ENCODE measurements at places on chromosomes 7 and 10.

- DNase-seq: no peak
These were observed 170.6 kb downstream of the EBF3 start for GRCh38 chr10:129793479-129793878.

DNA sequence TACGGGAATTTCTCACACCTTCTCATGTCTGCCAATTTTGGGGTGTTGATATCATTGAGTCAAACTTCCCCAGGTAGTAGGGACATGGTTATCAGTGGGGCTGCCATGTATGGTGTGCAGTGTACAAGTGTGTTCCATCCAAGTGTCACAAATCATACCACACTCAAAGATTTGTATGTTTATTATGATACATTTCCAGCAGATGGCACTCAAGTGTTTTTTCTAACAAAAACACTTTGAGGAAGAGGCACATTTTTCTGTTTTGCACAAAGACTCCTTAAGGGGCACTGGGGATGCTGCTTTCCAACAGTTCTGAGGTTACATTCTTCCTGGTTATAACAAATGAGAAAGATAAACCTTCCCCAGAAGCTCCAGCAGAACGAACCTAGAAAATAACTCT lies 414.5 kb downstream of the REEP3 start:
- DNase-seq: no peak

DNA sequence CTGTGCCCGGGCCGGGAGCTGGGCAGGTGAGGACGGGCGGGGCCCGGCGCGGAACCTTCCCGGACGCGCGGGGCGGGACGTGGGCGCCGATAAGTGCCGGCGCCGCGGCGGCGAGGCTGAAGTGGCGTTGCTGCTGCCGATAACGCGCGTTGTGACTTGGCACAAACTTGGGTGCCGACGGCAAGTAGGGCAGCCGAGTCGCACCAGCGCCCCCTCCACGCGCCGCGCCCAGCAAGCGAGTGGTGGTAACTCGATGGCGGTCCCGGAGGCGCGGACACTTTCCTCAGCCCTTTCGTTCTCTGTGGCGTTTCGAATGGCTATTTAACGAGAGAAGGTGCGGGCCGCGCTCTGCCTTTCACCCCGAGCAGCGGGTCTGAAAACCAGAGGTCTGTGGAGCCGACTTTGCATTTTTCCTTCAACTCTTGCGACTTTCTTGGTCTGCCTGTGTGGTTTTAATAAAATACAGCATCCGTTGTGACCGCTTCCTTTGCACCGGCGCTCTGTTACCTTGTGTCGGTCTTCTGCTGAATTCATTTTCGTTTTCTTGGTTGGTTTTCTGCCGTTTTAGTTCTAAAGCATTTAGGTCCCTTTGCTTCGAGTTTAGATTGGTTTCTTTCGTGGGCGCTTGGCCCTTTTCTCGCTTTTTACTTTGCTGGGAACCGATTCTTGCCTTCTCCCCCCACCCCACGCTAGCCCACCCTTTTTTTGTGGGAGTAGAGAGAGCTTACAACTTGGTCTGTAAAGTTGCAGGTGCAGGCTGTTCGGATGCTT lies 701 bp downstream of the STK17A start:
- no peak for DNase-seq

DNA sequence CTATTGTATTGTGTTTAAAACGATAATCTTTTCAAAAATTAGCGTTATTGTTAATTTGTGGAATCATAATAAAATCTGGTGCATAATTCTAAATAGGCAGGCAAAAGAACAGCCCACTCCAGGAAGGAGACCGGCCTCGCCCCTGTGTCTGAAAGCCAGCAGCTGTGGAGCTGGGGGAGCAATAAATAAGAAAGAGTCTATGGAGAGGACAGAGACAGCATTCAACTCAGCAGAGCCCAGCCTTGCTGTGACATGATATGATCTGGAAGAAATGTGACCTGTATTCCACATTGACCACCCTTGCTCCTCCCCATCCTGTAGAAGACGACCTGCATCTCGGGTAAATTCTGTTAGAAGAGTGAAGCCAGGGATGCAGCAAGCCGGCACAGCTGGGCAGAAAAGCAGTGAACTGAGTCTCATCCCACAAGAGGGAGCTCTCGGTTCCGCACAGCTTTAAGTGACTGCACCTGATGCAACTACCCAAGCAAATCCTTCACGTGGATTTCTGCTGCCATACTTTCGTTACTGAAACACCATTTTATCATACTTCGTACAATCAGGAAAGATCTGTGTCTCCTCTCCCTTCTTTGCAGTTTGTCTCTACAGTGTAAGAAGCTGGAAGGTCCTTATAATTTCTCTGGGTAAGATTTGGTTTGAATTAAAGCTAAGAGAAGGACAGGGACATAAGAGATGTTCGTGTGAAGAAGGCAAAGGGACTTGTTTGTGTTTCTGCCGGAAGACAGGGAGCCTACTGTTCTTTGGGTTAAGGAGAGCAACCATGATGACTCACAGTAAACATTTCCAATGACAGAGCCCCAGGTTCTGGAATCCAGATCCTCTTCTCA lies 427.1 kb downstream of the GPAM start:
- peak; percentile 48 for DNase-seq

DNA sequence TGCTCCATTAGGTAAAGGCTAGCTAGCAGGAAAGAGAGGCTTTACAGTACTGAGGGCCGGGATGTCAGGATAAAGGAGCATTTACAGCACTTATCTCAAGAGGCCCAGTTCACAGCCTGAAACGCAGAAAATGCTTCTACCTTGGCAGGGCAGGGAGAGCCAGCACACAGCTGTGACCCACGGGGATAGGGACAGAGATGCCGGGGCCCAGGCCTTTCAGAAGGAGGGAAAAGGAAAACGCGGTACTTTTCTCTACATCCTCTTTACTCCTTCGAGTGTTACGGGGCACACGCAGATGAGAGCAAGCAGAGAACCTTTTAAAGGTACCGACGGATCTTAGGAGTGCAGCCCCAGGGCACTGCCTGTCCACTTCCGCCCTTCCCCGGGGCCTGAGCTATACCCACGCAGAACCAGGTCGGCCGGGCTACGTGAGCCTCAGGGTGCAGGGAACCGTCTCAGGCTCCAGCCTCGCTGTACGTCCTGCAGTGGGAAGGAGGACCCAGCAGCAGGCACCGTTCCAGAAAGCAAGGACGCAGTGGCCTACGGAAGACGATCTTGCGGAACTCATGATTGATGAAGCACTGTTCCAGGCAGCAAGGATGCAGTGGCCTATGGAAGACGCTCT lies 232.3 kb downstream of the ELFN1 start:
- DNase-seq: no peak

- DNase-seq: no peak
These were observed 5.9 kb upstream of the NPFFR1 start for GRCh38 chr10:70289739-70290138.

GRCh38 chr10:102262744-102263370 lies 17.5 kb downstream of the GBF1 start:
- DNase-seq: no peak

DNA sequence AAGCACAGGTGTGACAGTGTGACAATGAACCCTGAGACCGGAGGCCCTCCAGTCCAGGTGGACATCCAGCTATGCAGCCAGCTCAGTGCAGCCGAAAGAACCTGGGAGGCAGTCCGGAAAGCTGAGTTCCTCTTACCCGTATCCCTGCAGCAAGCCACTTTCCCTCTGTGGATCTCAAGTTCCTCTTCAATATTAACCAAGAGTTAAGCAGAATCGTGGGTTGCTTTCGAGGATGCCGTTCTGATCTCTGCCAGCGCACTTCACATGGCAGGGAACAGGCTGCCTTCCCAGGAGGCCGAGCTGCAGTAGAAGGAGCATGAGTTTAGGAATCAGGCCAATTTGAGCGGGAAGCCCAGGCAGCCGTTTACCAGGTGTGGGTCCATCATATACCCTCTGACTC lies 591.6 kb downstream of the SDK1 start:
- no peak for DNase-seq

DNA sequence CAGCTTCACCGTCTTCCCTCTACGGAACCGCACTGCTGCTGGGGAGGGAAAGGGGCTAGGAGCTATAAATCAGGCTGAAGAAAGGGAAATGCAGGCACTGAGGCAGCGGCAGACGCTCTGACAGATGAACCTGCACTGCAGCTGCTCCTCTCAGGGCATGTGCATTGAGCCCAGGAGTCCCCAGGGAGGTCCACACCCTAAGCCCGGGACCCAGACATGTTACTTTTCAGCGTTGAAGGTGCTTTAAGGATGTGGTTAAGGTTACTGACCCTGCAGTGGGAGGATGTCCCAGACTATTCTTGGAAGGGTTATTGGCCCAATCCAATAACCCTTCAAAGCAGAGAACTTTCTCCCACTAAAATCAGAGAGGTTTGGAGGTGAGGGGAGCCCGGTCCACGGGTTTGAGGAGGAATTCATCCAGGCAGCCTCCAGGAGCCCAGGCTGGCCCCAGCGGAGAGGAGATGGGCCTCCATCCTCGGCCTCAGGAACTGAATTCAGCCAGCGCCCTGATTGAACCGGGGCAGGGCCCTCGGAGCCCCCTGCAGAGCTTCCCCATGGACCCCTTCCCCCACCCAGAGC lies 75.4 kb downstream of the ADARB2 start:
- DNase-seq: no peak

- no peak for DNase-seq
These were observed 36.3 kb upstream of the TCF7L2 start for GRCh38 chr10:112913661-112914287.

GRCh38 chr7:92778972-92779371 lies 57.4 kb downstream of the CDK6 start:
- DNase-seq: no peak

DNA sequence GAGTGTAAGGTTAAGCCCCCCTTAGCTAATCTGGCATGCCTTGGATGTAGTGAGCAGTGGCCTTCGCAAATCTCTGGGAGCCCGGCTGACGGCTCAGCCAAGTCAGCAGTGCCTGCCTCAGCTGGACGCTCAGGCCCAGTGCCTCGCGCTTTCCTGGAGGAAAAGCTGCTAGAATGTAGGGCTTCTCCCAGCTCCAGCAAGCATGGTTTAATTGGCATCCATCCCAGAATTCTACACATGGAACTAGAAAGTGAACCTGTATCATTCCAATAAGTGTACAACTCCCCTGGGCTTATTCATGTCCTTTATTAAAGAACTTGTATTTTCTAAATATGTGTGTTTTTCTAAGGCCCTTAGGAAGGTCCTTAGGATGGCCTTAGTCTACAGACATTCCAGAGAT lies 287.8 kb upstream of the SHH start:
- DNase-seq: no peak

- no peak for DNase-seq
These were observed 15.9 kb downstream of the CPA5 start for GRCh38 chr7:130360518-130360917.

DNA sequence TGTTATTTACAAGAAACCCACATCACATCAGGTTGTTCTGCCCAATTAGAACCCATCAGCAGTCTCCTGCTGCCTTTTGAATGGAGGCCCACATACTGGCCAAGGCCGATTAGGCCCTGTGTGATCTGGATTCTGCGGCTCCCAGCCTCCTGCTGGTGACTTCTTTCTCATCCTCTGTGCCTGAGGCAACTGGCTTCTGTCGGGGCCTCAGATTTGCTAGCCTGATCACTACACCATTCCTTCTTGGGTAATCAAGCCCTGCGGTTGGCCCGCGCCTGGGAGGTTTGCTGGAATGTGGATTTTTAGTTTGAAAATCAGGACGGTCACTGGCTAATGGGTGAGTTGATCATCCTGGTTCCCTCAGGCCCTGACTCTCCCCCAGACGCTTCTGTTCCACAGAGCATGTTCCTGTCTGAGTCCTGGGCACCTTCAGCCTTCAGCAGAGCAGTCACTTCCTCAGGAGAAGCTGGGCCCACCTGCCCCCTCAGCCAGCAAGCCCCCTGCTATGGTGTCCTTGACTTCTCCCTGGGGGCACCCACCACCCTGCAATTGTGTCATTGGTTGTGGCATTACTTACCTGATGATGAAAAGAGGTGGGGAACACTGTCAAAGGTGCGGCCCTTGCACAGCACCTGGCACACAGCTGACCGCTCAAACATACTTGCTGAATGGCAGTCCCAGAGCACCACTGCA lies 207.6 kb downstream of the PHTF2 start:
- no peak for DNase-seq

GRCh38 chr7:93374345-93374940 lies 142.3 kb downstream of the VPS50 start:
- peak; percentile 42 for DNase-seq

DNA sequence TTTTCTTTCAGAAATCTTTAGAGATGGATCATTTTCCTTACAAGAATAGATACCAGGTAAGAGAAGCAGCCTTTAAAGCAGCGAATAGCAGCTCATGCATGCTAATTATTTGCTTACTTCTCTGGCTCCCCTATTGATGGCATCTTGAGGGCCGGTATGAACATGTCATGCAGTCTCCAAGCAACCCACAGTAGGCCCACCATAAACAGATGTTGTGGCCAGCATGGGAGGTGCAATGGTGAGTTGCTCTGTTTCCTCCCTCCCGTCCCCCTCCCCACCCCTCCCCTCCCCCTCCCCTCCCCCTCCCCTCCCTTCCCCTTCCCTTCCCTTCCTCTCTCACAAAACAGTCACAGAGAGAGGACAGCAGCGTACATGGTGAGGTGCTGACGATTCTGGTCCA lies 9.7 kb upstream of the ZNF273 start:
- no peak for DNase-seq

DNA sequence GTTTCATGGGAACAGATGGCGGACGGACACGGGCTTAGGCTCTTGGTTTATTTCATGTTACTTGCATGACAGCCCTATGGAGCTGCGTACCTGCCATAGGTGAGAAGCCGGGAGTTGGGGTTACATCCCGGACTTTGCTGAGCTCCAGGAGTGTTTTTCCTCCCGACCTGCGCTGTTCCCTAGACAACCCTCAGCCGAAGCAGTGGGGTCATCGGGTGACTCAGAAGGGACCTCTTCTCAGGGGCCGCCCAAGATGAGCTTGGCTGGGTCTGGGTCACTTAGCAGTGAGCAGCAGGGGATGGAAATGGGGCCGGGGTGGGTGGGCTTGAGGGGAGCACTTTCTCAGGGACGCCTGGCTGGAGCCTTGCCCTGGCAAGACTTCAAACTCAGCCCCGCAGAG lies 11.9 kb downstream of the CUX1 start:
- no peak for DNase-seq

GRCh38 chr7:47461161-47461560 lies 120.8 kb downstream of the TNS3 start:
- no peak for DNase-seq

GRCh38 chr7:98617051-98617959 lies at the start of gene NPTX2:
Gene NPTX2 (plus strand): TSS chr7:98617285. CDS start chr7:98617462, 177 bp downstream.
- no peak for DNase-seq

- DNase-seq: no peak
These were observed 11.6 kb upstream of the ADD3 start for GRCh38 chr10:109996225-109996624.

- DNase-seq: no peak
These were observed 130.3 kb downstream of the DNAJC1 start for GRCh38 chr10:21873198-21873597.

GRCh38 chr10:79181227-79181626 lies 112.5 kb downstream of the ZMIZ1 start:
- no peak for DNase-seq
